A673 (cell line): ENCODE measurements at places on chromosomes 12 and 14. TPM values are rescaled to one million over a fixed set of nuclear protein-coding genes. Genes with fewer than 3 reads are reported as not detected.

The BMAL2 gene
- 10.2 and 10.3 TPM in 2 replicates for total RNA-seq

The SERPINA4 gene
- not detected in 2 replicates for total RNA-seq

The ASPG gene
- total RNA-seq = not detected in 2 replicates

The GLS2 gene
- total RNA-seq = 0.24 TPM in 1 of 2 replicates, not detected in the other

The TAS2R14 gene
- 3.4 and 3.6 TPM in 2 replicates for total RNA-seq

DNA sequence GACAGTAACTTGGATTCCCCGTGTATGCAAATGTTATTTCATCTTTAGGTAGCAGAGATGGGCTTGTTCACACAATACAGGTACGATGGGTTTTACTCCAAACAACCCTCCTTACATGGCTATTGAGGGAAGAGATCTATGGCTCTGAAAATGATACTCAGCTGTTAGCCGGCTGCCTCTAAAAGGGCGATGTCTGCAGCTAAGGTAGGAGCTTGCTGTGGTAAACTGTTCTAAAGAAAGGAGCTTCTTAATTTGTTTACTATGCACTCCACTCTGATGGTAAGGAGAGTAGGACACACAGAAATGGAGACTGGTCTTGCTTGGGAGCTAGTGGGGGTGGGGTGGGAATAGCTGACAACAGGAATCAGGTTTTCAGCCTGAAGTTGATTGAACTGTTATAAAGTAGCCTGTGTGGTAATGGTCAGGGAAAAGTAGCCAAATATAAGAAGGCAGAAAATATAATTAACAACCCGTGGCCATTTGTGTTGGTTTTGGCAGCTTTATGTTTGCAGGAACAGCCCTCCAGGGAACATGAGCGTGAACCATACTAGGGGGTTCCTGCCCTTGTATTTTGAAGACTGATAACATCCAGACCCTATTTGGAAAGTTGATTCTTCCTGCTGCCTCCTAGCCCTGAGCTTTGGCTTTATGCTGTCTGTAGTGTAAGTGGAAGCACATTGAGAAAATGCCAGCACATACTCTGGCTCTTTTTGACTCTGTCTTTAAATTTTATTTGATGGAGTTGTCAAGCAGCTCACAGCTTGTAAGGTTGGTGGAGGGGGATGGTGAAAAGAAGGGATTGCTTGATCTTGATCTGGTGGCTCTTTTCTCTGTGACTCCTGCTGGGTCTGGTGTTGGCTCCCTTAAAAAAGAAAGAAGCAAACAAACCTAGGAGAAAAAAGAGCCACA lies 929.8 kb downstream of the DIO2 start:
- H3K27ac ChIP-seq = no peak overlapping the region
- H3K4me1 ChIP-seq = peaks cover 4% of the 10 kb centered on the region
- no peak overlapping the region for H3K4me3 ChIP-seq
- peaks cover 65% of the 10 kb centered on the region for H3K27me3 ChIP-seq

- H3K4me3 ChIP-seq = no peak overlapping the region
- no peaks in the 10 kb centered on the region for H3K27me3 ChIP-seq
- no peaks in the 10 kb centered on the region for H3K36me3 ChIP-seq
- peak; percentile 45 for DNase-seq
- no peaks in the 10 kb centered on the region for H3K4me1 ChIP-seq
Observed at GRCh38 chr12:78210894-78211302, 380.2 kb downstream of the NAV3 start.

GRCh38 chr12:3770891-3771290 lies 18.0 kb upstream of the CRACR2A start:
- no peak for DNase-seq
- no peak overlapping the region for H3K27ac ChIP-seq
- peaks cover 24% of the 10 kb centered on the region for H3K27me3 ChIP-seq
- H3K4me3 ChIP-seq = no peak overlapping the region
- no peaks in the 10 kb centered on the region for H3K36me3 ChIP-seq

- no peaks in the 10 kb centered on the region for H3K4me1 ChIP-seq
- H3K27ac ChIP-seq = no peak overlapping the region
- H3K36me3 ChIP-seq = no peaks in the 10 kb centered on the region
- no peak overlapping the region for H3K4me3 ChIP-seq
- H3K27me3 ChIP-seq = no peaks in the 10 kb centered on the region
Observed at GRCh38 chr12:49720214-49720613, 13.0 kb upstream of the FMNL3 start.

DNA sequence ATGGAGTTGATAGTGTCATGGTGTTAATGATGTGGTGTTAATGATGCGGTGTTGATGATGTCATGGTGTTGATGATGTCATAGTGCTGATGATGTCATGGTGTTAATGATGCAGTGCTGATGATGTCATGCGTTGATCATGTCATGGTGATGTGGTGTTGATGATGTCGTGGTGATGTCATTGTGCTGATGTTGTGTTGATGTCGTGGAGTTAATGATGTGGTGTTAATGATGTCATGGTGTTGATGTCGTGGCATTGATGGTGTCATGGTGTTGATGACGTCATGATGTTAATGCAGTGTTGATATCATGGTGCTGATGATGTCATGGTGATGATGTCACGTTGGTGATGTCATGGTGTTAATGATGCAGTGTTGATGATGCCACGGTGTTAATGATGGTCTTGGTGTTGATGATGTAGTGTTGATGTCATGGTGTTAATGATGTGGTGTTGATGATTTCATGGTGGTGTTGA lies 49.1 kb upstream of the RIMBP2 start:
- DNase-seq = peak; percentile 35
- H3K27ac ChIP-seq = no peak overlapping the region
- no peaks in the 10 kb centered on the region for H3K4me1 ChIP-seq
- H3K27me3 ChIP-seq = no peaks in the 10 kb centered on the region

DNA sequence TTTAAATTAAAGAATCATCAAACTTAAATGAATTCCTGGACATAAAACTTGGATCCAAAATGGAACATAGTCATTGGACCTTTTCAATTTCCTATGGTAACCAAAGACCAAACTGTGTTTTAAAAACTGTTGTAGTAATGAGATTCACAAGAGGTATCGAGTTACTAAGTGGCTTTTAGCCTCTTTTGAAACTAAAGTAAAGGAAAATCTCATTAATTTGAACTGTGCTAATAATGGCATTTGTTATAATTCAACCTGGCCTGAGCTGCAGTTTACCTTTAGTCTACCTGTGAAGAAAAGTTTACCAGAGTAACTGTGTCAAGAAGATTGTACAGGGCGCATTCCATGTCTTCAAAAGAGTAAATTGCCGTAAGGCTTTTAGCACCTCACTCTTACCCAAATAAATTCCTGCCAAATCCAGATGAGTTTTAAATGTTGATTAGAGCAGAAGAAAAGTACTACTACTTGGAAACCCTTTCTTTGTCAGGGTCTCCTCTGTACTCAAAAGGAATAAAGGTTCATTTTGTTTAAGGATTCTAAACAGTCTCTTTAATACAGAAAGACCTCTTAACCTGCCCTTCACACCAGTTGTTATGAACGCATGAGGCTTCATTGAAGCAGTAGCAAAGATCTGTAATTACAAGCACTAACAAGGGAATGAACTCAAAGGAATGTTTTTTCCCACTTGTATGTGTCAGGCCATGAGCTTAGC lies 17.1 kb upstream of the MED13L start:
- no peak overlapping the region for H3K4me3 ChIP-seq
- no peaks in the 10 kb centered on the region for H3K27me3 ChIP-seq
- DNase-seq = no peak
- H3K27ac ChIP-seq = no peak overlapping the region

- H3K36me3 ChIP-seq = no peaks in the 10 kb centered on the region
- DNase-seq = no peak
- no peak overlapping the region for H3K27ac ChIP-seq
- no peak overlapping the region for H3K4me3 ChIP-seq
- H3K27me3 ChIP-seq = no peaks in the 10 kb centered on the region
- H3K4me1 ChIP-seq = no peaks in the 10 kb centered on the region
Observed at GRCh38 chr12:30296486-30296885, 399.2 kb downstream of the IPO8 start.

DNA sequence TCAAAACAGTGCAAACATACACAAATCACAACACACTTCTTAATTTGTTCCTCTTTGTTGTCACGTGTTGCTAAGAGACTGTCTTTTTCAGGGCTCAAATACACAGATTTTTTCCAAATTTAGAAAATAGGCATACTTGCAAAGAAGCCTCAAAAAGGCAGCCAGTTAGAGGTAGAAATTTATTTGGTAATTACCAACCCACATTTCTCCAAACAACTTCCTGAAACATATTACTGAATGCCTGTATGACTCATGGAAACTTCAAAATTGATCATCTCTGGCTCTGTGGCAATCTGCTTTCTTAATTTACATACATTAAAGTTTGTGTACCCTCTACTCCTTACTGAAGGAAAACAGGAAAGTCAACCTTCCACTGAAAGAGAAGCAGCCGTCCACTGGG lies 36.4 kb downstream of the PPM1H start:
- H3K36me3 ChIP-seq = no peaks in the 10 kb centered on the region
- H3K4me1 ChIP-seq = peaks cover 7% of the 10 kb centered on the region
- H3K4me3 ChIP-seq = no peak overlapping the region
- DNase-seq = peak; percentile 40
- H3K27me3 ChIP-seq = no peaks in the 10 kb centered on the region

GRCh38 chr14:68178282-68178681 lies 358.7 kb downstream of the RAD51B start:
- no peak for DNase-seq
- H3K4me3 ChIP-seq = no peak overlapping the region
- no peaks in the 10 kb centered on the region for H3K36me3 ChIP-seq

GRCh38 chr12:92244036-92244435 lies 98.4 kb upstream of the BTG1 start:
- no peak overlapping the region for H3K27ac ChIP-seq
- H3K27me3 ChIP-seq = no peaks in the 10 kb centered on the region
- H3K4me3 ChIP-seq = no peak overlapping the region
- no peaks in the 10 kb centered on the region for H3K4me1 ChIP-seq
- no peak for DNase-seq
- H3K36me3 ChIP-seq = no peaks in the 10 kb centered on the region

DNA sequence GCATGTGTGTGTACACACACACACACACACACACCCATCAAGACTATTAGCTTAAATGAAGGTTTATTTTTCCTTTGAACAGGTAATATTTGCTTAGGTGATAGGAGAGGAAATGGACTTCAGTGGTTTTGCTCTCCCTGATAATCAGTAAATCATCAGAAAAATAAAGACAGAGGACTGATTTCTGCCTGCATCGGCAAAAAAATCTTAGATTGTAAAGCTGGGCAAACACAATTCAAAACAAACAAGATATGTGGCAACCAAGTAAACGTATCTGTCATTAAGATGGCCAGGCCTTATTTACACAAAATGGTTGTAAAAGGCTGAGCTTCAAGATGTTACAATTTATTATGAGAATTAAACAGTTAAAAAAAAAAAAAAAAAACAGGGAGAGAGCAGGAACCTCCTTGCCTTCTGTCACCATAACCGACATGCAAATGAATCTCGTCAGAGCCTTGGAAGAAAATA lies 31.3 kb downstream of the PRKD1 start:
- DNase-seq = no peak
- peaks cover 8% of the 10 kb centered on the region for H3K4me1 ChIP-seq
- H3K36me3 ChIP-seq = no peaks in the 10 kb centered on the region
- no peak overlapping the region for H3K4me3 ChIP-seq
